Esophagus squamous epithelium (tissue), 5 donors: ENCODE measurements at places on chromosomes 16 and 17.
A peak's percentile ranks its signal among the peaks of the same experiment; 100 is the strongest.

DNA sequence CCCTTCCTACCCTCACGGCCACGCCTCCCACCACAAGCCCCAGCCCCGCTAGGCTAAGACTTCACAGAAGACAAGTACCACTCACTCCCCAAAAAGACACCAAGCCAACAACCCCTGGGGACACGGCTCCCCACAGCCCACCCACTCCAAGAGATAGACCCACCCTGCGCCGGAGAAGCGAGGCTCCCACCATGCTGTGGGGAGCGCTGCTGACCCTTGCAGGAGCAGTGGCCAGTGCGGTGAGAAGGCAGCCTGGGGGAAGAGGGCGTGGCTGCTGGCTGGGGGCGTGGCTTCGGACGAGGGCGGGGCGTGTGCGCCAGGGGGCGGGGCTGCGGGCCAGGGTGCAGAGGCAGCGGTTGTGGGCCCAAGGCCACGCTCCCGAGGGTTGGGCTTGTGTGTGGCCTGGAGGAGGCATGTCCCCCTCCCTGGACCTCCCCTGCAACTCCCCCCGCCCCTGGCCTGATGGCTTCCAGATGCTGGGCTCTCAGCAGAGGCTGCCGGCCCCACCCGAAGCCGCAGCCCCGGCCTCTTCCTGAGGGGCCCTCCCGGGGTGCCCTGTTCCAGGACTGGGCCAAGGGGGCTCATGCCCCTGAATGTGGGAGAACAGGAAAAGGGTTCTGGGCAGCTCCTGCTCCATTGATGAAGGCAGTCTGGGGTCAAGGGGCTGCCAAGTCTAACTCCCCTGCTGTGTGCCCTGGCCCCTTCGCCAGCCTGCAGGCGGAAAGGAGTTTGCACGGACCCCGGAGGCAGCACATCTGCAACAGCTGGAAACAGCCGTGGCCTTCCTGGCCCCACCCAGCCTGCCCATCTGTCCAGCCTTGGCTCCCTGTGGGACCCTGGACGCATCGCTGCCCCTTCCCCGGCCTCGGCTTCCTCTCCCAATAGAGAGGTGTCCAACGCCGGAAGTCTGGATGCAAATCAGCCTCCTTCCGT lies 9.1 kb downstream of the TFAP4 start:
- peaks cover 9% of the 10 kb centered on the region for H3K36me3 ChIP-seq
- no peaks in the 10 kb centered on the region for H3K27me3 ChIP-seq
- no peak for DNase-seq
- no peaks in the 10 kb centered on the region for H3K4me1 ChIP-seq
- H3K27ac ChIP-seq: peak overlapping the region; percentile 23

DNA sequence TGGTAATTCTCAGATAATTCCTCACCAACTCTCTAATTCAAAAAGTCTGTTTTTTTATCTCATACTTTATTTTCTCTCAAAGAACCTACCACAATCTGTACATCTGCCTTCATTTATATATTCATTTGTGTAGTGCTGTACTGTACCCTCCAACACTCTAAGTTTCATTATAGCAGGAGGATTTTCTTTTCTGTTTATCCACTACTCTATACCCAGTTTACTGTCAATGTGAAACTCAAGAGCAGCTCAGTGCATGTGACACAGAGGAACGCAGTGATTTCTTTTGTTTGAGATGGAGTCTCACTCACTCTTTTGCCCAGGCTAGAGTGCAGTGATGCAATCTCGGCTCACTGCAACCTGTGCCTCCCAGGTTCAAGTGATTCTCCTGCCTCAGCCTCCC lies 117.8 kb downstream of the ADAMTS18 start:
- DNase-seq: no peak
- H3K27me3 ChIP-seq: no peaks in the 10 kb centered on the region
- H3K4me1 ChIP-seq: no peaks in the 10 kb centered on the region
- H3K27ac ChIP-seq: no peak overlapping the region
- H3K36me3 ChIP-seq: no peaks in the 10 kb centered on the region

DNA sequence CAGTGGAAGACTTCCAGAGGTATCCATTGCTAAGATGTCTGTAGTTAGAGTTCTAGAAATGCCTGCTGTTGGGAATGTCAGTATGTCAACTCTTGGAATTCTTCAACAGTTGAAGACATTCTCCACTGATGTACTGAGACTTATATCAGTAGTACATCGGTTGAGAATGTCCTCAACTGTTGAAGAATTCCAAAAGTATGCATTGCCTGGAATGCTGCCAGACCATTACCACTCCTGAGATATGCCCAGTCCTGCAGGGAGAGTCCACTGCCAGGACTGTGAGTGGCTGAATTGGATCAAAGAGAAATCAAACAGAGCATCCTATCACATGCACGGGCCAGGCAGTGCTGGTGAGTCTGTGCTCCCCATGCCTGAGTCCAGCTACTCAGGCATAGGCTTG lies 42.0 kb downstream of the IL21R start:
- H3K4me3 ChIP-seq: no peak overlapping the region
- no peaks in the 10 kb centered on the region for H3K4me1 ChIP-seq
- H3K36me3 ChIP-seq: no peaks in the 10 kb centered on the region
- DNase-seq: no peak
- H3K27me3 ChIP-seq: no peaks in the 10 kb centered on the region
- H3K27ac ChIP-seq: no peak overlapping the region

DNA sequence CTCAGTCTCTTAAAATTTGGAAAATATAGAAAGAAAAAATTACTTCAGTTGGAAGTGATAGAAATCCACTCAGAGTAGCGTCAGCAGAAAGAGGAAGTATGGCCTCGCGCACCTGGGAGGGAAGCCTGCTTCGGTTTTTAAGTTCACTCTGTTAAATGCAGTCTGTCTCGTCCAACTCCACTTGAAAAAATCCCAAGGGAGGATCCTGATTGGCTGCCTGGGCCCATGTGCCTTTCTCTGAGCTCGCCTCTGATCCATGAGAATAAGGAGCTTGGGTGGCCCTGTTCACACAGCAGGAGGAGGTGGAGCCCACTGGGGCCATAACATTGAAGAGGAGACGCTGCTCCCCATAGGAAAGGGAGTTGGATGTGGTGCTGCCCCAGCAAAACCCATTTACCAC lies 40.7 kb downstream of the DNAJA2 start:
- no peak overlapping the region for H3K4me3 ChIP-seq
- no peaks in the 10 kb centered on the region for H3K27me3 ChIP-seq
- H3K36me3 ChIP-seq: no peaks in the 10 kb centered on the region
- DNase-seq: no peak

DNA sequence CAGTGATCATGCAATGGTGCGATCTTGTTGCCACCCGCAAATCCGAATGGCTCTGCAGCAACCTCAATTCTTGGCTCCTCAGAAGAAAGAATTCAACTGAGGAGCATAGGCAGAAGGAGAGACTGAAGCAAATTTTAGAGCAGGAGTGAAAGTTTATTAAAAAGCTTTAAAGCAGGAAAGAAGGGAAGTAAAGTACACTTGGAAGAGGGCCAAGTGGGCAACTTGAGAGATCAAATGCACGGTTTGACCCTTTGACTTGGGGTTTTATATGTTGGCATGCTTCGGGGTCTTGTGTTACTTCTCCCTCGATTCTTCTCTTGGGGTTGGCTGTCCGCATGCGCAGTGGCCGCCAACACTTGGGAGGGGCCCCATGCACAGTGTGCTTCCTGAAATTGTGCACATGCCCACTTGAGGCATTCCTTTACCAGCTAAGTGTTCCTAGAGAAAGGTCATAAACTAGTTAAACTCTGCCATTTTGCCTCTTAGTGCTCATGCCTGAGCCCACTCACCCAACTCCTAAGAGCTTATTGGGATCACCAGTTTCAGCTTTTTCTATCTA lies 36.7 kb downstream of the ZNRF1 start:
- no peaks in the 10 kb centered on the region for H3K4me1 ChIP-seq
- no peak for DNase-seq
- no peaks in the 10 kb centered on the region for H3K27me3 ChIP-seq
- no peaks in the 10 kb centered on the region for H3K36me3 ChIP-seq
- no peak overlapping the region for H3K4me3 ChIP-seq

- no peak overlapping the region for H3K4me3 ChIP-seq
- no peak overlapping the region for H3K27ac ChIP-seq
- no peak for DNase-seq
- H3K4me1 ChIP-seq: peaks cover 21% of the 10 kb centered on the region
- no peaks in the 10 kb centered on the region for H3K36me3 ChIP-seq
These were observed 46.8 kb downstream of the BEAN1 start for GRCh38 chr16:66473654-66474519.

DNA sequence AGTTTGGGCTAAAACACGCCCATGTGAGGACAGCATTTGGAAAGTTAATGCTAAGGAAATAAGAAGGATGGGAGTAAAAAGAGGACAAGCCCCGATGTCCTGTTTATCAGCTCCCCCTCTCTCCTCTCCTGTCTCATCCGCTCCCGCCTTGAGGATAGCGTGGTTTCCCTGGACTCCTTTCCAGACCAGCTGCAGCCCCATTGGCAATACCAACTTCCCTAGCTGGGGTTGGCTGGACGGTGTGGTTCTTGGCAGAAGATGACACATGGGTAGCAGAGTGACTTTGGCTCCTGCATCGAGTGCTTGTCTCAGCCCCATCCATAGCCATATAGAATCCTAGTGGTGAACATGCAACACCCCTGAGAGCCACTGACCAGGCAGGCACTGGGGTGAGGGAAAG lies 185.9 kb downstream of the CCDC182 start:
- H3K27ac ChIP-seq: no peak overlapping the region
- H3K27me3 ChIP-seq: no peaks in the 10 kb centered on the region
- H3K4me3 ChIP-seq: no peak overlapping the region
- H3K4me1 ChIP-seq: peaks cover 23% of the 10 kb centered on the region

DNA sequence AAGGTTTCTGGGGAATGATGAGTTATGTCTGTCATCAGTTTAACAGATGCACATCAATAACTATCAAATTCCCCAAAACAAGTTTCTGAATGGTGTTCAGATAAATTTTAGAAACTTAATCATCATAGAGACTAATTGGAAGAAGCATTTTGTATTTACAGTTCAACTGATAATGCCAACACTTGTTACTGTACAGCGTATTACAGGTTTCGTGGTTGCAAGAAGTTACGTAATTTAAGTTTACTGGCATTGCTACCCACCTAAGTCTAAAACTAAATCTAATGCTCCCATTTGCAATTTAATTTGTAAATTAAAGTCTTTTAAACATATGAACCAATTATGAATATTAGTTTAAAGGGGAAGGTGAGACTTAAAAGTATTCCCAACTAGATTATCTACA lies 3.0 kb downstream of the SRSF1 start:
- peaks cover 34% of the 10 kb centered on the region for H3K4me1 ChIP-seq
- no peaks in the 10 kb centered on the region for H3K27me3 ChIP-seq
- H3K27ac ChIP-seq: no peak overlapping the region
- peaks cover 61% of the 10 kb centered on the region for H3K36me3 ChIP-seq
